Skeletal muscle tissue (tissue), 5 donors: ENCODE measurements at places on chromosomes 1 and 21. TPM values are rescaled to one million over a fixed set of nuclear protein-coding genes. Genes with fewer than 3 reads are reported as not detected.

C1orf185 gene
- total RNA-seq: not detected

BTBD8 gene
- total RNA-seq: 1.6 TPM

IVL gene
- total RNA-seq: not detected

GBP4 gene
- 3.7 TPM for total RNA-seq

PTGER3 gene
- total RNA-seq: 2.6 TPM

PLD5 gene
- 0.52 TPM for total RNA-seq
